ENCODE measurements at places on chromosomes 6 and 20. TPM values are rescaled to one million over a fixed set of nuclear protein-coding genes. Genes with fewer than 3 reads are reported as not detected.

PTCHD4 gene
- 7.7 TPM for total RNA-seq

TPBG gene
- 88.9 TPM for total RNA-seq

SLC29A1 gene
- 14.3 TPM for total RNA-seq

AKAP12 gene
- 2.9 TPM for total RNA-seq

ALDH8A1 gene
- total RNA-seq = 0.10 TPM

SYNDIG1 gene
- total RNA-seq = 0.10 TPM

THBS2 gene
- total RNA-seq = 219 TPM

Data from HFFc6 (cell line).